ENCODE measurements at places on chromosomes 5 and 9. TPM values are rescaled to one million over a fixed set of nuclear protein-coding genes. Genes with fewer than 3 reads are reported as not detected.

SPINK7 gene
- not detected for total RNA-seq

GRXCR2 gene
- total RNA-seq: not detected

FAM78A gene
- total RNA-seq: 51.6 TPM

RBM27 gene
- total RNA-seq: 28.9 TPM

PKD2L2 gene
- total RNA-seq: not detected

GABRA1 gene
- not detected for total RNA-seq

APBA1 gene
- 1.1 TPM for total RNA-seq

PCDHB14 gene
- total RNA-seq: not detected

FYB1 gene
- 93.7 TPM for total RNA-seq

KLF4 gene
- total RNA-seq: 1.0 TPM

SLC34A3 gene
- not detected for total RNA-seq

PCDHGA4 gene
- total RNA-seq: 0.37 TPM

LAMC3 gene
- 0.07 TPM for total RNA-seq

HTR4 gene
- total RNA-seq: not detected

MED22 gene
- 39.5 TPM for total RNA-seq

TTC33 gene
- 23.1 TPM for total RNA-seq

TMCO6 gene
- 41.9 TPM for total RNA-seq

PCDHGA9 gene
- 0.44 TPM for total RNA-seq

C6 gene
- total RNA-seq: not detected

CDC20B gene
- total RNA-seq: not detected

All from activated CD4-positive, alpha-beta T cell treated with anti-CD3 and anti-CD28 coated beads, Interleukin-2, amount 10 ng/mL, durations not matched to agents 24 days and 14 days (primary cell).